ENCODE measurements at places on chromosomes 3 and 15. TPM values are rescaled to one million over a fixed set of nuclear protein-coding genes. Genes with fewer than 3 reads are reported as not detected.

The CPLX3 gene
- total RNA-seq: not detected

The CELSR3 gene
- total RNA-seq: 8.1 TPM

The ACTC1 gene
- total RNA-seq: not detected

The ZNF385D gene
- not detected for total RNA-seq

The STAC gene
- total RNA-seq: not detected

The CD200R1 gene
- total RNA-seq: 7.7 TPM

The TRIM71 gene
- total RNA-seq: not detected

The VWA5B2 gene
- not detected for total RNA-seq

The GRAMD2A gene
- total RNA-seq: not detected

The CDCP1 gene
- 7.1 TPM for total RNA-seq

The KNG1 gene
- not detected for total RNA-seq

The LRRC2 gene
- 0.55 TPM for total RNA-seq

The PIGZ gene
- total RNA-seq: 2.3 TPM

The ENTPD3 gene
- total RNA-seq: not detected

The ANKRD34C gene
- total RNA-seq: not detected

The SLC24A5 gene
- total RNA-seq: not detected

The CISH gene
- 398 TPM for total RNA-seq

The LRTM1 gene
- not detected for total RNA-seq

The CCDC54 gene
- total RNA-seq: not detected

The RYR3 gene
- not detected for total RNA-seq

The NKIRAS1 gene
- total RNA-seq: 2.5 TPM

The CCRL2 gene
- 5.2 TPM for total RNA-seq

The MEX3B gene
- 0.76 TPM for total RNA-seq

The FBLN2 gene
- total RNA-seq: 0.17 TPM

The AP2M1 gene
- total RNA-seq: 214 TPM

The CYP1A2 gene
- total RNA-seq: not detected

The MUC20 gene
- total RNA-seq: 3.2 TPM

The TMEM212 gene
- not detected for total RNA-seq

The CHRNA3 gene
- not detected for total RNA-seq

The NLGN1 gene
- total RNA-seq: not detected

The NPAP1 gene
- not detected for total RNA-seq

The PRRT3 gene
- total RNA-seq: 6.1 TPM

The CCDC39 gene
- total RNA-seq: not detected

The SPTSSB gene
- not detected for total RNA-seq

The ARGFX gene
- total RNA-seq: not detected

The IGF2BP2 gene
- 0.20 TPM for total RNA-seq

The UCN2 gene
- not detected for total RNA-seq

The CILP gene
- 0.05 TPM for total RNA-seq

The MYO1E gene
- 30.1 TPM for total RNA-seq

The ACSBG1 gene
- 0.26 TPM for total RNA-seq

The ASB14 gene
- total RNA-seq: not detected

The CEP19 gene
- 5.2 TPM for total RNA-seq

The TBL1XR1 gene
- 168 TPM for total RNA-seq

The PSTPIP1 gene
- total RNA-seq: 143 TPM

The C3orf85 gene
- total RNA-seq: not detected

The TRAIP gene
- 17.4 TPM for total RNA-seq

The SEMA5B gene
- total RNA-seq: not detected

The CPNE9 gene
- total RNA-seq: not detected

The NEDD4 gene
- 8.1 TPM for total RNA-seq

The ADGRG7 gene
- total RNA-seq: not detected

The PLA2G4E gene
- not detected for total RNA-seq

The WDR49 gene
- 0.24 TPM for total RNA-seq

The ANKUB1 gene
- total RNA-seq: not detected

The GADL1 gene
- total RNA-seq: not detected

The CLEC3B gene
- total RNA-seq: 0.41 TPM

The TIPIN gene
- total RNA-seq: 18.8 TPM

The ISLR2 gene
- not detected for total RNA-seq

The CCR3 gene
- not detected for total RNA-seq
